ENCODE measurements at places on chromosomes 7 and 10. TPM values are rescaled to one million over a fixed set of nuclear protein-coding genes. Genes with fewer than 3 reads are reported as not detected.

ZNF503 gene
- 1.1 TPM for total RNA-seq

CLRN3 gene
- 0.62 TPM for total RNA-seq

UMAD1 gene
- 10.9 TPM for total RNA-seq

GRCh38 chr10:99520847-99521764 lies 11.6 kb upstream of the NKX2-3 start:
- no peak for DNase-seq

DNA sequence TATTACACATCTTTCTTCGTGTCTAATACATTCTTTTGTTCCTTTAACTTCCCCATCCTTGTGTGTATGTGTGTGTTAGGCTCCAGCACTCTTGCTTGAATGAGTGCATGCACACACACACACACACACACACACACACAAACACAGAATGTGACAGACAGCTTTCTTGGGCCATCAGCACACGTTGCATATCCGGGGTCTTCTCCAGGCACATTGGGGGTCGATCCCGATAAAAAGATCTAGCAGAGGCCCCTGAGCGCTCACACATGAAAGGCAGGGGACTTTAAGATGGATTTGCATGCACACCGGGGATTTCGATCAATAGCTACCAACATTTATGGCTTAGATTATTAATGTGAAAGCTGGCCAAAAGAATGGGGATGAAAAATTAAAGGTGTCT lies 4.5 kb downstream of the SKIDA1 start:
- DNase-seq: no peak

GRCh38 chr7:122802301-122802751 lies 83.9 kb downstream of the CADPS2 start:
- no peak for DNase-seq

DNA sequence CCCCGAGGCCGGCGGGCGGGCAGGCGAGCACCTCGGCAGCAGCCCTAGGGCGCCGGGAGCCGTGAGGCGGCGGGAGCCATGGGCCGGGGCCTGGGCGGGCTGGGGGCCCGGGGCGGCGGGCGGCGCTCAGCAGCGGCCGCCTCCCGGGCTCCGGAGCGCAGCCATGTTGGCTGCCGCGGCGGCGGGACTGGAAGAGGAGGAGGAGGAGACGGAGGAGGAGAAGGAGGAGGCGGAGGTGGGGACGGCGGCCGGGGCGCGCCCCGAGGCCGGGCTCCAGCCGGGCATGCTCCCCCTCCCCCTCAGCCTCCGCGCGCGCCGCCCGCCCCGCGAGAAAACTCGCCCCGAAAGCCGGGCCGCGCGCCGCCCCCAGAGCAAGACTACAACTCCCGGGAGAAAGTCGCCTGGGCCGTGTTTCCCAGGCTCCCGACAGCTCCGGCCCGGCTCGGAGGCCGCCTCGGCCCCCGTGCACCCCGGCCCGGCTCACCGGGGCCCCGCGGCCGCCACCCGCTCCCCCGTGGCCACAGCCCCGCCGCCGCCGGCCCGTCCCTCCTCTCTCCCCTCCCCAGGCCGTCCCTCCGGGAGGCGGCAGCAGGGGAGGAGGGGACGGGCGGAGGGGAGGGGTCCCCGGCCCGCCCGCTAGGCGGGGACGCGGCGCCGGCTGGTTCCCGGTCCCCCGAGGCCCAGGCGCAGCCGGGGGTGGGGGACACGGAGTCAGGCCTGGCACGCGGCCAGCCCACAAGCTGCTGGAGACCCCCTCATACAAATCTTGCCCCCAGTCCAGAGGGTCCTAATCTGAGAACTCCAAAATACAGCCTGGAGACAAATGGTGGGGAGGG lies at the start of gene DLG5:
TSS of gene DLG5 (minus strand) at position 190 of the 836 bp plus-strand sequence. CDS start 235 bp downstream, outside the sequence.
- no peak for DNase-seq

DNA sequence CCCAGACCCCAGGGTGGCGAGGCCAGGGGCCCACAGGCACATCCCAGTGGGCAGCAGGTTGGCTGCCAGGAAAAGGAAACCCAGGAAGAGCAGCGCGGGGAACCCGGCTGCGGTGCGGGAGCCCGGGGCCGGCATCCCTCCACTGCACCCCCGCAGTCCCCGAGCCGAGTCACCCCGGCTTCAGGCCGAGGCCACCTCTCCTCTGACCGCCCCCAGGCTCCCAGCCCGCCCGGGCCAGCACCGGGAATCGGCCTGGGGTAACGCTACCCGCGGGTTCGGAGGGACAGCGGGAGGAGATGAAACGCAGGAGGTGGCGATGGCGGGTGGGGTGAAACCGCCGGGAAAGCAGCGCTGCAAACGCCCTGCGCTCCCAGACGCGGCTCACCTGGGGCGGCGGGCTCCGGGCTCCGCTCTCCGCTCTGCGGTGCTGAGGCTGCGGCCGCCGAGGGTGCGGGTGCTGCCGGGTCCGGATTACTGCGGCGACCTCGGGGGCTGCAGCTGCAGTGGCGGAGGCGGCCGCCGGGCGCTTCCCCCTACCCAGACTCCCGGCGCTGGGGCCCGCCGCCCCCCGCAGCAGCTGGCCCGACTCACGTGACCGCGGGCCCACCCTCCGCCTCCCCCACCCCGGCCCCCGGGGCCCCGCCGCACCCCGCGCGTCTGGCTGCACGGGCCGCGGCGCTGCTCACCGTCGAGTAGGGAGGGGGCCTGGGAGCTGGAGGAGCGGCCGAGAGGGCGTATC lies at the start of gene SCRN1:
TSS of gene SCRN1 (minus strand) at position 545 of the 739 bp plus-strand sequence. CDS start 20,734 bp downstream, outside the sequence.
- DNase-seq: peak; percentile 33

DNA sequence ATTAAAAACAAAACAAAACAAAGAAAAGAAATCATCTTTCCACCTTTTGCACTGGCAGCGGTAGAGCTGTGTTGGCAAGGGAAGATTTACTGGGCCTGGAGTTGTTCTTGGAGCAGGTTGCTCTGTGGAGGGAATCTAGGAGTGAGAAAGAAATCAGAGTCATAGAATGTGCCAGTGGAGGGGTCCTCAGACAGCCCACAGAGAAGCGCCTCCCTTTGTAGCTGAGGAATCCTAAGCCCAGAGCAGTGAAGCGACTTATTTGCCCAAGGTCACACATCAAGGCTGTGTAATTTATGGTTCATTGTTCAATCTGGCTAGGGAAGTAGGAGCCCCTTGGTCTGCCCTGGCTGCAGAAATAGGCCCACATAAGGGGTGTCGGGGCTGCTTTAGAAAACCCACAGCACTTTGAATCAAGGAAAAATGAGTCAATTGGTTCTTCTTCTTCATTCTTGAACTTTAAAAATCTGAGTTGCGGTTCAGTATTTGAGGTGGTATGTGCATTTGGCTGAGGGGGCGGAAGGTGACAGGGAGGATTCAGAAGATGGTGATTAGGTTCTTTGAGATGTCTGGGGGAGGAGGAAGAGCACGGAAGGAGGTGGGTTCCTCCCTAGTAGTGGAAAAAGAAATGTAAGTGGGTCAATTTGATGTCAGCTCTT lies 253.7 kb downstream of the PTEN start:
- no peak for DNase-seq

- DNase-seq: no peak
Measured at GRCh38 chr7:55576753-55577152, 4.5 kb upstream of the VOPP1 start.

DNA sequence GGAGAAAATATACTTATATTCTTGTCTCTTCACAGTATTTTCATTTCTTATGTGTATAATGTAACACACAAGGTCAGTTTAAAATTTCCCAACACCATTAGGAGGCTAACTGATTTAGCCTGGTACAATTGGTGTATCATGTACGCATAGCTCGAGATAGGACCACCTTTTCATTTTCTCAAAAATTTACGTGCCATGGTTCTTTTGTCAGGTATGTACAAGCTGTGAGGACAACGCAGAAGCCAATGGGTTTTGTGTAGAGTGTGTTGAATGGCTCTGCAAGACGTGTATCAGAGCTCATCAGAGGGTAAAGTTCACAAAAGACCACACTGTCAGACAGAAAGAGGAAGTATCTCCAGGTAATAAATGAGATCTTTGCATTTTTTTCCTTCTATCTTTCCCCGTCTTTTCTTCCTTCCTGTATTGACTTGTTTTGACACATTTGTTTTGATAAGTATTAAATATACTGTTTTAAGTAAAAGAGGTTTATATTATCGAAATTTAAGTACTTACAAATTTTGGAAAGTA lies 55.0 kb downstream of the TRIM24 start:
- no peak for DNase-seq

- no peak for DNase-seq
Measured at GRCh38 chr10:6089334-6090219, 743 bp downstream of the RBM17 start.

- DNase-seq: no peak
Measured at GRCh38 chr7:135993950-135994349, 16.8 kb upstream of the MTPN start.

- DNase-seq: no peak
Measured at GRCh38 chr10:71159892-71160291, 52.5 kb upstream of the UNC5B start.

DNA sequence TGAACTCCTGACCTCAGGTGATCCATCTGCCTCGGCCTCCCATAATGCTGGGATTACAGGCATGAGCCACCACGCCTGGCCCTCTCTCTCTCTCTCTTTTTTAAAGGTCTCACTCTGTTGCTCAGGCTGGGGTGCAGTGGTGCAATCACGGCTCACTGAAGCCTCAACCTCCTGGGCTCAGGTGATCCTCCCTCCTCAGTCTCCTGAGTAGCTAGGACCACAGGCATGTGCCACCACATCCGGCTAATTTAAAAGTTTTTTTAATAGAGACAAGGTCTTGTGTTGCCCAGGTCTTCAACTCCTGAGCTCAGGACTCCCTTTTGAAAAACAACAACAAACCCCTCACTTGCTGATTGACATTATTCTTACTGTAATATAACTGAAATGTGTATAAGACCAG lies 11.6 kb downstream of the PALD1 start:
- no peak for DNase-seq

DNA sequence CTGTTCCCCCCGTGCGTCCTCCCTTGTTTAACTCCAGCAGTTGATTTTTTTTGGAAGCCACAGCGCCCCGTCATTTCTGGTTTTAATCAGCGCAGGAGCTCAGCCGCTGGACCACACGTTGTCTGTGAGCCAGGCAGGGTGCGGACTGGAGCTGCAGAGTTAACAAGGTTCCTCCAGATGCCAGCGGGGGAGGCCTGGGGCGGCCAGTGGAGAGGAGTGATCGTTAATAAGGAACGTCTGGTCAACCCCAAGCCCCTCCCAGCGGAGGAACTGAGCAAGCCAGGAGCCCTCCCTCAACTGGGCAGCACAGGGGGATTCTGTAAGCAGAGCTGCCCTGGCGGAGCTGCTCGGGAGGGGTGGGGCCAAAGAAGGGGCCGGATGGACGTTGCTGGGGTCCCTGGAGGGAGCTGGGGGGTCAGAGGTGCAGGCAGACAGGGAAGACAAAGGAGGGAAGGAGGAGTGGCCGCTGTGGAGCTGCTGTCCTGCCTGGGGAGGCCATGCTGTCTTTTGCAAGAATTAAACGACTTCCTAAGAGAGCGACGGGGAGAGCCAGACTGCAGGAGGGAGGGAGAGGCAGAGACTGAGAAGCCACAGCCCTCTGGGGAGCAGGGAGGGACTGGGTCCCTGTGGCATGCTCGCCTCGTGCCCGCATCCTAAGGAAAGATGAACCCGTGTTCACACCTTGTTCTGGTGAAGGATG lies 537.1 kb upstream of the FOXK1 start:
- DNase-seq: no peak

GRCh38 chr10:101012525-101013364 lies 13.1 kb downstream of the LZTS2 start:
- DNase-seq: peak; percentile 85

GRCh38 chr7:104971290-104972071 lies 42.5 kb upstream of the KMT2E start:
- no peak for DNase-seq
